ENCODE measurements at places on chromosomes 6 and 20.

- no peak overlapping the region for H3K4me3 ChIP-seq
- no peaks in the 10 kb centered on the region for H3K27me3 ChIP-seq
- no peaks in the 10 kb centered on the region for H3K36me3 ChIP-seq
- no peak overlapping the region for H3K27ac ChIP-seq
- no peak for DNase-seq
These were observed 12.7 kb downstream of the DPPA5 start for GRCh38 chr6:73341335-73341734.

- no peak overlapping the region for H3K27ac ChIP-seq
- no peak overlapping the region for H3K4me3 ChIP-seq
- no peaks in the 10 kb centered on the region for H3K4me1 ChIP-seq
- no peaks in the 10 kb centered on the region for H3K36me3 ChIP-seq
- H3K27me3 ChIP-seq = no peaks in the 10 kb centered on the region
These were observed 25.3 kb upstream of the POLR1H start for GRCh38 chr6:30035784-30036183.

- H3K4me3 ChIP-seq = no peak overlapping the region
- H3K36me3 ChIP-seq = no peaks in the 10 kb centered on the region
- no peaks in the 10 kb centered on the region for H3K4me1 ChIP-seq
- H3K27me3 ChIP-seq = no peaks in the 10 kb centered on the region
These were observed 348.3 kb upstream of the POU3F2 start for GRCh38 chr6:98486057-98486456.

DNA sequence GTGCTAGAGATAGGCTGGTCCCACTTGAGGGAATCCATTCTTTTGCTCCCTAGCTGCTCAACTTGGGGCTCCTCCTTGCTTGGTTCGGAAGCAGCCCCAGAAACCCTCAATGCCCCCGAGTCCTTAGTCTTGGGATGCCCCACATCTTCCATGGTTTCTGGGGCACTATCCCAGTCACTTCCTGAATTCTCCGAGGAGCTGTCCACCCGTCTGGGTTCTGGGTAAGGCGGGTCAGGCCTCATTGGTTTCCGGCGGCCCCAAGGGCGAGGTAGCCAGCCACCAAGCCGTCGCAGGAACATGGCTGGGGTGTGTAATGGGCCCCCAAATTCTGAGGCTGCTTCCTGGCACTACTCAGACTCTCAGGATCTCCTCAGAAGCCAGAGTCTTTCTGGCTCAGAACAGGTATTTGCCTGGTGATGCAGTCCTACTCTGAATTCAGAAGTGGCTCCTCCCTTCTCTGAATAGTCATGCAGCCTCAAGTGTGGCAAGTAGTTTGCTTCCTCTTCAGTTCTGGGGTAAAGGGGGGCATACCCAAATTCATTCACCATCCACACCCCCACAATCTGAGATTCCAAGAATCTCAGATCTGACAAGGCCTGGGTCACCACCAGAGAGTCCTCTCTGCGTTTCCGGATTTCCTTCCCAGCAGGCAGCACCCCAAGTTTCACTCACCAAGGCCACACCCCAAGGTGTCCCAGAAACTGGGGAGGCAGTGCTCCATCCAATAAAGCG is 763 bp downstream of the C6orf47 start:
- peaks cover 12% of the 10 kb centered on the region for H3K36me3 ChIP-seq
- H3K4me3 ChIP-seq = peak overlapping the region; percentile 98
- H3K27me3 ChIP-seq = no peaks in the 10 kb centered on the region
- peaks cover 56% of the 10 kb centered on the region for H3K4me1 ChIP-seq
- H3K27ac ChIP-seq = peak overlapping the region; percentile 92

DNA sequence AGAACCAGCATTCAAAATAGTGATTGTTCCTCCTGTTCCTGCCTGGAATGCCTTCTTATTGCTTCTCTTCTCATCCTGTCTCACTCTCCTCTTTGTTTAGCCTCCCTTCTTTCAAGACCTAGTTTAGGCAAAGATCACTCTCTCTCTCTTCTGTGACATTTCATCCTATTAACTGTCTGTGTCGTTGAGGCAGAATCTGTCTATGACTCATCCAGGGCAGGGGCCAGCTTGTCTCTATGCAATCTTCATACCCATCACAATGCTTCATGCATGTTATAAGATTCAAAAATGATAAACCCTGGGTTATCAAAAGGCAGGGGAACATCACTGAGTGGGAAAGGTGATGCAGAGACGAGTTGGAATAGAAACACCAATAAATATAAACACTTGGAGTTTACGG is 32.2 kb upstream of the FOXA2 start:
- no peaks in the 10 kb centered on the region for H3K4me1 ChIP-seq
- H3K4me3 ChIP-seq = no peak overlapping the region
- DNase-seq = no peak
- no peaks in the 10 kb centered on the region for H3K36me3 ChIP-seq
- H3K27me3 ChIP-seq = no peaks in the 10 kb centered on the region

DNA sequence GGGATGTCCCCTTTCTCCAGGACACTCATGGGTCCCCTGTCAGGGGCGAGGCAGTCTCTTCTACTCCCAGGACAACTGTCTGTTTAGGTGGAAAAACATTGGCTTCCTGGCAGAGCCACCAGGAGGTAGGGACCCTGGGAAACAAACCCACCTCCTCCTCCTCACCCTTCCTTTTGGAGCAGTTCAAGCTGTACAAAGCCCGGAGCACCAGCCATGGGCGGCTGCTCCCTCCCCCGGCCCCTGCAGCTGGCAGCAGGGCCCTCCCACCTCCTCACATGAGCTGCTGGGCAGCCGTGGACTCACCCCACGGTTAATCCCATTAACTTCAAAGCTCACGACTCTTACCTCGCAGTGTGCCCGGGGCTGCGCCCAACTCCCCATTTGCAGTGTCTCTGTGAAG is 48.6 kb downstream of the CDH4 start:
- H3K27me3 ChIP-seq = no peaks in the 10 kb centered on the region
- no peak overlapping the region for H3K4me3 ChIP-seq
- H3K27ac ChIP-seq = no peak overlapping the region
- H3K36me3 ChIP-seq = no peaks in the 10 kb centered on the region
- no peaks in the 10 kb centered on the region for H3K4me1 ChIP-seq

- H3K36me3 ChIP-seq = peaks cover 1% of the 10 kb centered on the region
- H3K4me1 ChIP-seq = peaks cover 48% of the 10 kb centered on the region
- H3K27me3 ChIP-seq = no peaks in the 10 kb centered on the region
- H3K27ac ChIP-seq = no peak overlapping the region
- peak overlapping the region; percentile 66 for H3K4me3 ChIP-seq
These were observed 1.4 kb downstream of the PREP start for GRCh38 chr6:105401247-105402089.

- no peaks in the 10 kb centered on the region for H3K27me3 ChIP-seq
- H3K36me3 ChIP-seq = no peaks in the 10 kb centered on the region
- H3K27ac ChIP-seq = no peak overlapping the region
These were observed 88.1 kb upstream of the STMND1 start for GRCh38 chr6:17013701-17014100.

DNA sequence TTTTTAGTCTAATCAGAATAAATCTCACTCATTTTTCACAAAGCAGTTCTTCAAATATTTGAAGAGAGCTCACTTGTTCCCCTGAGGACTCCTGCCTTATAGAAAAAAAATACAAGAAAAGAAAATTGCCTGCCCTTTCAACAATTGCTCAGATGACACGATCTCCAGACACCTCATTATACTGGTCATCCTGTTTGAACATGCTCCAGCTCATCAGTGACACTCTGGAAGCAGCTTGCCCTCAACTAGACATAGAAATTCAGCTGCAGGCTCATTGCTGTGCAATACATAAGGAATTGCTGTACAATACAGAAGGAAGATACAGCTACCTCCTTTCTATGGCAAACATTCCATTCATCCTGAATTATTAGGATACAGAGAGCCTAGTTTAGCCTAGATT is 73.1 kb downstream of the OPN5 start:
- H3K4me3 ChIP-seq = no peak overlapping the region
- H3K4me1 ChIP-seq = no peaks in the 10 kb centered on the region
- H3K36me3 ChIP-seq = no peaks in the 10 kb centered on the region
- no peak overlapping the region for H3K27ac ChIP-seq

DNA sequence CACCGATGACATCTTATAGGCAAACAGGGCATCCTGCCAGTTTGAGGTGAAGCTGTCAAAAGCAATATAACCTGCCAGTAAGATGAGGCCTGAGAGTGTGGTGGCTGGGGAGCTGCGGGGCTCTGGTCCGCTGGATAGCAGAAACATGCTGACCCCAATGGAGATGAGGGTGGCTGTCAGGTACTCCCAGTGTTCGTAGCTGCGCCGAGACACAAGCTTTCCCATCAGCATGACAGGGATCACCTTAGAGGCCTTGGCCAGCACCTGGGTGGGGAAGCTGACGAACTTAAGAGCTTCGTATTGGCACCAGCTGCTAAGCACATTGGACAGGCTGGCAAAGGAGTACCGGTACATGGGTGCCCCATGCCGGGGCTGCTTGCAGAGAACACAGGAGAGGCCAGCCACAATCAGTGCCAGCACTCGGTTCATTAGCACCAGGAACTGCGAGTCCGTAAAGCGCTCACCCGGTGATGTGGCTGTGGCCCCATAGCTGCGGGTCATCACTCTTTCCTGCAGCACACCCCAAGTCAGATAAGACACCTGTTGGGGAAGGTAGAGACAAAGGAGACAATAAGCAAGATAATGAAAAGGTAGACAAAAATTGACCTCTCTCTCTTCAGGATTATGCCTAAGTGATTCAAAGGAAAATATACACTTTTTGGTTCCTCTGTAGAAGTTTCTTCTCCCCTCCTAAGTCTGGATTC is 2.1 kb downstream of the SLC35B2 start:
- peaks cover 21% of the 10 kb centered on the region for H3K4me1 ChIP-seq
- no peak for DNase-seq
- H3K36me3 ChIP-seq = peaks cover 56% of the 10 kb centered on the region

DNA sequence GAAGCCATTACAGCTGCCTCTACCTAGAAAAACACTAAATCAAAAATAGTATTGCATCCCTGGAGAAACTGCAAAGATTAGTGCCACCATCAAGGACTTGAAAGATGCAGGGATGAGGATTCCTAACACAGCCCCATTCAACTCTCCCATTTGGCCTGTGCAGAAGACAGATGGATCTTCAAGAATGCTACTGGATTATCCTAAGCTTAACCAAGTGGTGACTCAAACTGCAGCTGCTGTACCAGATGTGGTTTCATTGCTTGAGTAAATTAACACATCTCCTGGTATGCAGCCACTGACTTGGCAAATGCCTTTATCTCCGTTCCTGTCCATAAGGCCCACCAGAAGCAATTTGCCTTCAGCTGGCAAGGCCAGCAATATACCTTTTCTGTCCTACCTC is 117.4 kb downstream of the TBC1D32 start:
- no peak overlapping the region for H3K27ac ChIP-seq
- no peak overlapping the region for H3K4me3 ChIP-seq
- H3K36me3 ChIP-seq = no peaks in the 10 kb centered on the region
- H3K27me3 ChIP-seq = no peaks in the 10 kb centered on the region

GRCh38 chr6:168597471-168597875 is 156.5 kb downstream of the SMOC2 start:
- H3K27ac ChIP-seq = no peak overlapping the region
- H3K27me3 ChIP-seq = no peaks in the 10 kb centered on the region
- DNase-seq = no peak

- no peak for DNase-seq
- H3K36me3 ChIP-seq = no peaks in the 10 kb centered on the region
- no peaks in the 10 kb centered on the region for H3K4me1 ChIP-seq
- H3K27me3 ChIP-seq = no peaks in the 10 kb centered on the region
These were observed 721.1 kb downstream of the TENT5A start for GRCh38 chr6:81031416-81031815.

- no peak overlapping the region for H3K27ac ChIP-seq
- H3K4me3 ChIP-seq = no peak overlapping the region
- H3K36me3 ChIP-seq = no peaks in the 10 kb centered on the region
- no peak for DNase-seq
- H3K4me1 ChIP-seq = no peaks in the 10 kb centered on the region
These were observed 690.2 kb upstream of the NRSN1 start for GRCh38 chr6:23435798-23436197.

DNA sequence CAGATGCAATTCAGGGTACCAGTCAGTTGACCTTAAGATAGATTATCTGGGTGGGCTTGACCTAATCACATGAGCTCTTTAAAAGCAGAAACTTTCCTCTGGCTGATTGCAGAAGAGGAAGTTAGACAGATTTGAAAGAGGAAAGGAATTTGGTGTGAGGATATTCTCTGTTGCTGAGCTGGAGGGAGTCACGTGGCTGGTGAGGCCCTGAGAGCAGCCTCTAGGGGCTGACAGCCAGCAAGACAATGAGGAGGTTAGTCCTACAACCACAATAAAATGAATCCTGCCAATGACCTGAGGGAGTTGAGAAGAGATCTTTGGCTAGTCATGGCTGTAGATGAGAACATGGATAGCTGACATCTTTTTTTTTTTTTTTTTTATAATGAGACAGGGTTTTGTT is 87.0 kb upstream of the B3GAT2 start:
- no peaks in the 10 kb centered on the region for H3K4me1 ChIP-seq
- no peaks in the 10 kb centered on the region for H3K27me3 ChIP-seq
- DNase-seq = no peak

GRCh38 chr20:51702556-51702955 is 65.6 kb downstream of the ATP9A start:
- H3K27ac ChIP-seq = no peak overlapping the region
- no peaks in the 10 kb centered on the region for H3K4me1 ChIP-seq
- no peaks in the 10 kb centered on the region for H3K36me3 ChIP-seq
- no peak for DNase-seq

- no peak overlapping the region for H3K4me3 ChIP-seq
- H3K27ac ChIP-seq = no peak overlapping the region
- no peaks in the 10 kb centered on the region for H3K4me1 ChIP-seq
- DNase-seq = no peak
- H3K27me3 ChIP-seq = no peaks in the 10 kb centered on the region
These were observed 37.2 kb downstream of the SLC22A2 start for GRCh38 chr6:160221423-160221822.

GRCh38 chr6:62626661-62627060 is 340.6 kb upstream of the KHDRBS2 start:
- no peak for DNase-seq
- H3K4me1 ChIP-seq = no peaks in the 10 kb centered on the region
- H3K4me3 ChIP-seq = no peak overlapping the region
- no peak overlapping the region for H3K27ac ChIP-seq

DNA sequence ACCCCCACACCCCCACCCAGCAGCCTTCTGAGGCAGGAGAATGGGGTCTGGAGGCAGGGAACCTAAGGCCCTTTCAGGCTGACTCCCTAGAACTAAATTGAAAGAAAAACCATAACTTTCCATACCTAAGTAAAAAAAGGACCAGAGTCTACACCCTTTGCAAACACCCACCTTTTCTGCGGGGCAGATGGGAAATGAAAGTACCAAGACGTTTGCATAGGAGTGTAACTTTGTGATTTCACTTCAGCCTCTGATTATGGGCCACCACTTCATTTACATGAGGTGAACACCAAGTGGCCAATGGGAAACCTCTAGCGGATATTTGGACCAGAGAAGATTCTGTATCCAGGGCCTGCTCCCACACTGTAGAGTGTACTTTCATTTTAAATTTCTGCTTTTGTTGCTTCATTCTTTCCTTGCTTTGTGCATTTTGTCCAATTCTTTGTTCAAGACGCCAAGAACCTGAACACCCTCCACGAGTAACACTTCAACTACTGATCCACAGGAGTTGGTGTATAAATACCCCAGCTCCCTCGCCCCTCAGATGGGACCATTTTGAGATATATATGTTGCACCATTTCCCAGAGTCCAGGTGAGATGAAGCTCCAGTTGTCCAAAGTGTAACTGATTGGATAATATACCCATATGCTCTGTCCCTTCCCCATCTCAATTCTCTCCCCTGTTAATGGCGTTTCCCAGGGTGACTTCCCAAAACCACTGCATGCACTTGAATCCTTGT is 18.9 kb upstream of the SRSF6 start:
- no peaks in the 10 kb centered on the region for H3K27me3 ChIP-seq
- no peak for DNase-seq
- H3K27ac ChIP-seq = no peak overlapping the region
- H3K4me3 ChIP-seq = no peak overlapping the region
- no peaks in the 10 kb centered on the region for H3K36me3 ChIP-seq

- no peak overlapping the region for H3K27ac ChIP-seq
- no peaks in the 10 kb centered on the region for H3K4me1 ChIP-seq
- H3K4me3 ChIP-seq = no peak overlapping the region
- no peak for DNase-seq
- H3K36me3 ChIP-seq = no peaks in the 10 kb centered on the region
These were observed 20.3 kb downstream of the RIN2 start for GRCh38 chr20:19778404-19778803.
